ENCODE measurements at places on chromosomes 3 and 15.

GRCh38 chr3:129530821-129531220 is 2.4 kb downstream of the RHO start:
- no peak for DNase-seq

GRCh38 chr15:71194286-71194685 is 79.0 kb downstream of the THSD4 start:
- DNase-seq, result no peak

- no peak for DNase-seq
Observed at GRCh38 chr15:99788156-99788555, 54.9 kb upstream of the LYSMD4 start.

GRCh38 chr3:64355401-64355807 is 130.1 kb upstream of the PRICKLE2 start:
- no peak for DNase-seq

DNA sequence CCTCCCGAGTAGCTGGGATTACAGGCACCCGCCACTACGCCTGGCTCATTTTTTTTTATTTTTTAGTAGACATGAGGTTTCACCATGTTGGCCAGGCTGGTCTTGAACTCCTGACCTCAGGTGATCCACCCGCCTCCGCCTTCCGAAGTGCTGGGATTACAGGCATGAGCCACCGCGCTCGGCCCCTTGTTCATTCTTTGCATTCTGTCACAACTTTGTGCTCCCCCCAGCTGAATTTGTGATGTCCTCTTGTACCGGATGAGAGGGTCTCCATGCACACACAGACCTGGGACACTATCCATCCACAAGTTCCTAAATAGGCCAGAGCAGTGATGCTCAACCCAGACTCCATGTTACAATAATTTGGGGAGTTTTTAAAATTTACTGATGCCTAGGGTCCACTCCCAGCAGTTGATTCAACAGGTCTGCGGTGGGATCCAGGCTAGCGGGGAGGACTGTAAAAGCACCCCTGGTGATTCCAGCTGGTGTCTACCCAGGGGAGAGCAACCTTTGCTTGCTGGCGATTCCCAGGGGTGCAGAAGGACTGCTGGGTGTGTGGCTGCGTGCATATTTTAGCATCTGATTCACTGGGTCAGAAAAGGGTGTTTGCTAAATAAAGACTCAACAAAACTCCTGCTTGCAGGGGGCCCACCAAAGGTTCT is 1.0 kb downstream of the RASSF1 start:
- DNase-seq, result no peak

DNA sequence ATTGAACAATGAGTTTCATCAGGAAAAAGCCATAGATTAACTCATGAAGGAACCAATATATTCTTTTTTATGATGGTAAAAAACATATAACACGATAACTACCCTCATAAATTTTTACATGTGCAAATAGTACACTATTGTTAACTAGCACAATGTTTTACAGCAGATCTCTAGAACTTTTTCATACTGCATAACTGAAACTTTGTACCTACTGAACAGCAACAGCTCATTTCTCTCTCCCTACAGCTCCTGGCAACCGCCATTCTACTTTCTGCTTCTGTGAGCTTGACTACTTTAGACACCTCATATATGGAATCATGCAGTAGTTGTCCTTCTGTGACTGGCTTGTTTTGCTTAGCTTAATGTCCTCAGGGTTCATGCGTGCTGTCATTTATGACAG is 235.4 kb downstream of the NFKBIZ start:
- DNase-seq, result no peak

DNA sequence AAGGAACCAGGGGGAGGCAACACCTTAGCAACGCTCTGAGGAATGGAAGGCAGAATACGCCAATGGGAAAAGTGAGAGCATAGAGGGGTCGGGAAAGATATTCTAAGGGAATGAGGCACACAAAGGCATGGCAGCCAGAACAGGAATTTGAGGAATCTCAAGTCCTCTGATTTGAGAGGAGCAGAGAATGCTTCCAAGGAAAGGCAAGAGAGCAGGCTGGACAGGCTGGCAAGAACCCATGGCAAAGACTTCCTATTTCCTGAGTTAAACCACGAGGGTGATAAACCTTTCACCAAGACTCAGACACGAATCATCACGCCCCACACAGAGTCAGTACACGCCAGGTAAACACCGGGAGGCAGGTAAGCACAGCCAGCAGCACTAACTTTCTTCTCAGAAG is 109.8 kb downstream of the IGF2BP2 start:
- no peak for DNase-seq

DNA sequence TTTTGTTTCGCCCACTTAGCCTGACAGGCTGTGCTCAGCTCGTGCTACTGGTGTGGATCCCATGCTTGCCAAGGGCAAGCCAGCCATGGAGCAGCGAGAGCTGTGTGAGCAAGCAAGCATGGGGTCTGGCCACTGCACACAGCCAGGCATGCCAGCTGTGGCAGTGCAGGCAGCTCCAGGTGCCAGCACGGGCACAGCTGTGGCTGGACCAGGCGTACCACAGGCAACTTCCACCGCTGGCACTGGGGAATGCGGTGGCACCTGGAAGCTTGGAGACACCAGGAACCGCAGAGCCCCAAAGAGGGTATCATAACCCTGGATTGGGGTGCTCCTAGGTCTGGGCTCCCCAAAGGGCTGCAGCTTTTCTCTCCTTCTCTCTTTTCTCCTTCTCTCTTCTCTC is 4.3 kb upstream of the LIMD1 start:
- no peak for DNase-seq

- DNase-seq, result no peak
Observed at GRCh38 chr3:71689291-71689690, 35.9 kb downstream of the EIF4E3 start.

DNA sequence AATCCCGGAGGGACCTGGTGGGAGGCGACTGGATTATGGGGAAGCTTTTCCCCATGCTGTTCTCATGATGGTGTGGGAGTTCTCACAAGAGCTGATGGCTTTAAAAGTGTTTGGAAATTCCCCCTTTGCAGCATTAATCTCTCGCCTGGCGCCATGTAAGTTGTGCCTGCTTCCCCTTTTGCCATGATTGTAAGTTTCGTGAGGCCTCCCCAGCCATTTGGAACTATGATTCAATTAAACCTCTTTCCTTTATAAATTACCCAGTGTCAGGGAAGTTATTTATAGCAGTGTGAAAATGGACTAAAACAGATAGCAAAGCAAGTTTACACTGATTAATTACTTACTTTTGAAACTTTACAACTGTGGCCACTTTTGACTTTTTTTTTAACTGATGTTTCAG is 10.6 kb upstream of the U2SURP start:
- no peak for DNase-seq

GRCh38 chr15:25775317-25775912 is 87.7 kb downstream of the ATP10A start:
- no peak for DNase-seq

DNA sequence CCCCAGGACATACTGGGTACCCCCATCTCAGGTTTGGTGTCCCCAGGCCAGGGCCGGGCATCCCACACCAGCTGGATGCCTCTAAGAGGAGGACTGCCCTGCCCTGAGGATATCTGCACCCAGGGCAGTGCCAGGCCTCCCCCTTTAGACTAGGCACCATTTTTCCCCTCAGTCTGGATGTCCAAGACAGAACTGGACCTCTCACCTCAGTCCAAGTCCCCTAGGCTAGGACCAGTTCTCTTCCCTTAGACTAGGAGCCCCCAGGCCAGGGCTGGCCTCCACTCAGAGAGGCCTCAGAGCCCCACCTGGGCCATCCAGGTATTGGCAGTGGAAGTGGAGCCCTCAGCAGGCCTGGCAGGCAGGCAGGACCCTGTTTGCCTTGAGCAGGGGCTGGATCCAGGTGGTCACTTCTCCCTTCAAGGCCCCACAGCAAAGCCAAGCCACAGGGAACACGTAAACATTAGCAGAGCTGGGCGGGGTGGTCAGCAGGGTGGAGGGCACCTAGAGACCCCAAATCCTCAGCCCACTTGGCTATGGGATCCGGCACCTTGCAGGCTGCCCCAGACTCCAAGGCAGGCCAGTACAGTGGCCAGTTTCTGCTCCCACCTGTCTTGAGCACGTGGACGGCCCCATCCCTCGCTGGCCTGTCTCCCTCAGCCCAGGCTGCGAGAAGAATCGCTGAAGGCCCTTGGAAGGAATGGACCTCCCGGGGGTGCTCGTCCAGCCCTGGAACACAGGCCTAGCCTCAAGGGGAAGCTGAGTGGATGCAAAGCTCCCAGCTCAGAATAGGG is 28.3 kb downstream of the PTH1R start:
- DNase-seq, result no peak

DNA sequence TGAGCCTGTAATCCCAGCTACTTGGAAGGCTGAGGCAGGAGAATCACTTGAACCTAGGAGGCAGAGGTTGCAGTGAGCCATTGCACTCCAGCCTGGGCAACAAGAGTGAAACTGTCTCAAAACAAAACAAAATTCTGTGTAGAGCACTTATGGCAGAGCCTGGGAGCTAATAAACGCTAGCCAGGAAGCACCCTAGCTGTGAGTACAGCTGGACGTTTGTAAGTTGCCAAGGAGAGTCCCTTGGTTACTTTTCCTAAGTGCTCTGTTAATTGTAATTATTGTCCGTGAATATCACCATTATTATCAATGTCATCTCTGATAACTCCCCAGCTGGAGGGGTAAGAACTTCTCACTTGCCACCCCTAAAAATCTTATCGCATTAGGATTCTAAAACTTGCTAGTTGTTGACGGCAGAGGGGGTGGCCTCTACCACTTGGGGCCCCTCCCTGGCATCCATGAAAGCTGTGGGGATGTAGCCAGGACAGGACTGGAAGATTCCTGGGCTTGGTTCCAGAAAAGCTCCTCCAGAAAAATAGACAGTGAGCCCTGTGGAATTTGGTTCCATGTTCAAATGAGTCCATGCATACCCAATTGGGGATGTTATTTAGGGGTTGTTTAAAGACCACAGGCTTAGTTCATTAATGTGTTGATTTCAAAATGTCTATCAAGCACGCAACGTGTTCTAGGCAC is 9.9 kb upstream of the KLHL25 start:
- DNase-seq, result no peak

- no peak for DNase-seq
Observed at GRCh38 chr3:49867400-49867799, 2.3 kb downstream of the CAMKV start.

- no peak for DNase-seq
Observed at GRCh38 chr3:170344971-170345370, 12.5 kb upstream of the SKIL start.

DNA sequence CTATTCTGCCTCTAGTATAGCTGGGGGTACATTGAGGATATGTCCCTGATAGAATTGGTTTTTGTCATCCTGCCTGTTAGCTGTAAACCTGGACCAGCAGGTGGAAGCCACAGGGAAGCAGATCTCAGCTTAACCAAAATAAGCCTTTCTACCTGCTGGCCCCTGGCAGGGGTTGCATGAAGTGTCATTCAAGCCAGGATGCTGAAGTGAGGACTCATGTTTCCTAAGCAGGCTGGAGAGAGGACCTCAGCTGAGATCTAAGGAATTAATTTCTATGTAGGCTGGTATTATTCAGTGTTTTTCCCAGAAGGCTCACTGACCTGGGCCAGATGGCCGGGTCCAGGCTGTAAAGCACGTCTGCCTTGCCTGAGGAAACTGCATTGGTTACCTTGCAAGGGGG is 128.9 kb downstream of the MEGF11 start:
- no peak for DNase-seq

GRCh38 chr15:79644091-79644490 is 212.0 kb downstream of the MINAR1 start:
- no peak for DNase-seq

- no peak for DNase-seq
Observed at GRCh38 chr3:124451630-124452317, 278.5 kb upstream of the UMPS start.

DNA sequence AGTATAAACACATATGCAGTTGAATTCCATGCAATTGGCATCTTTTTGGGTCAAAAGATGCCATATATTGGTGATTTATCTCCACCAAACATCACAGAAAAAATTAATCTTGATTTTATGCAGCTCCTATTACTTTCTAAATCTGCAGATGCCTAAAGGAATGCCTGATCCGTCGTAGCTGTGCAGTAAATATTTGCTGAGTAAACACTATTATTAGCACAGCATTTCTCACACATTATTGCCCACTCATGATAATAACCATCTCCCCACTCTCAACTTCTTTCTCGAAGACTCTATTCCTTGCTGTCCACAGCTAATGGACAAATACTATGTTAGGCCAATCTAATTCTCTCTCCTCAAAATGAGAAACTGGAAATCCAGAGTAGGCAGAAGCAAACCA is 625.2 kb downstream of the ZIC1 start:
- no peak for DNase-seq

DNA sequence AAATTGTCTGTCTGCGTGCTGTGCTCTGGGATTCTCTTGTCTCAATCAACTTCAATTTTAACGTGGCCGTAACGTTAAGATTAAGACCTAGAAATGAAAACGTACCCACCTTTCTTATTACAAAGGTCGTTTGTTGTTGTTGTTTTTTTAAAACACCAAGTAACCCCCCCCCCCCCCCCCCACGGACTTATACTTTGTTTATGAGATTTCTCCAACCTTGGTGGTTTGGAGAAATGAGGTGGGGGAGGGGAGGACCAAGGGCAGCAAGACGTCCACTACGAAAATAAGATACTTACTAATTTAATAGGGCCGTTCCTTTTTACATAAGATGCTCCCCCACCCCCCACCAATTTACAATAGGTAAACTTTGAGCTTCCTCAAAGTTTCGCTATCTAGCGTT is 244.4 kb upstream of the TOPAZ1 start:
- DNase-seq, result no peak

- DNase-seq, result no peak
Observed at GRCh38 chr3:135456108-135456790, 509.3 kb upstream of the PPP2R3A start.

- DNase-seq, result no peak
Observed at GRCh38 chr3:20837676-20838302, 651.8 kb upstream of the SGO1 start.

Data from effector memory CD8-positive, alpha-beta T cell (primary cell).